ENCODE measurements at places on chromosomes 7 and 10.

- no peak for DNase-seq
Measured at GRCh38 chr10:112741830-112742402, 208.1 kb upstream of the TCF7L2 start.

DNA sequence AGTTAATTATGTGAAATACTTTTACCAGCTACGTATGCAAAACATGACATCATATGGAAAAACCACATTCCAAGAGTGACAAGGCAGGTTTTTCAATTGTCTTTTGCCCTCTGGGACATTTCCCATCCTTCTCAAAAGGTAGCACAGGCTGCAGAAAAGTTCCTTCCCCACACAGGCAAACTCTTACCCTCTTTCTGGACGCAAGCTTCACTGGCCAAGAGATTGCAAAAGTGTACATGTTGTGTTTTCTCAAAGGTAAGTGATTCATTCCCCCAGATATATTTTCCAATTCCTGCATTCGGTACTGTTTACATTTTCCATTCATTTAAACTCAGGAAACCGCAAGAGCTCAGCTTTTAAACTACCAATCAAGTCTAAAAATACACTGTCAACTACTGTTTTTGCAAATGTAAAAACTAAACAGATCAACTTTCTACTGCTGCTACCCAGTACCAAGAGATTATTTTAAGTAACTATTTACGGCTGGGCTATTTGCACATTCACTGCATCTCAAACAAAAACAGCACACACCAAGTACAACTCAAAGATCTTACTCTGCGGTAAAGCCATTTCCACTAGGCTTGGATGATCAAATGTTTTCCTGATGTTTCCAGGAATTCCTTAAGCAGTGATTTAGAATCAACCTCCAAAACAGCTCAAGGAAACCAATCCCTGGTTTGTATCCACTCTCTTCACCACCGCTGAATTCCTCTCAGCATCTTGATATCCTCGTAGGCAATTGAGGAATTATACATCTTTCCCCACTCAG is 233.6 kb upstream of the CCDC6 start:
- DNase-seq: no peak

- no peak for DNase-seq
Measured at GRCh38 chr7:79361214-79361613, 92.3 kb downstream of the MAGI2 start.

DNA sequence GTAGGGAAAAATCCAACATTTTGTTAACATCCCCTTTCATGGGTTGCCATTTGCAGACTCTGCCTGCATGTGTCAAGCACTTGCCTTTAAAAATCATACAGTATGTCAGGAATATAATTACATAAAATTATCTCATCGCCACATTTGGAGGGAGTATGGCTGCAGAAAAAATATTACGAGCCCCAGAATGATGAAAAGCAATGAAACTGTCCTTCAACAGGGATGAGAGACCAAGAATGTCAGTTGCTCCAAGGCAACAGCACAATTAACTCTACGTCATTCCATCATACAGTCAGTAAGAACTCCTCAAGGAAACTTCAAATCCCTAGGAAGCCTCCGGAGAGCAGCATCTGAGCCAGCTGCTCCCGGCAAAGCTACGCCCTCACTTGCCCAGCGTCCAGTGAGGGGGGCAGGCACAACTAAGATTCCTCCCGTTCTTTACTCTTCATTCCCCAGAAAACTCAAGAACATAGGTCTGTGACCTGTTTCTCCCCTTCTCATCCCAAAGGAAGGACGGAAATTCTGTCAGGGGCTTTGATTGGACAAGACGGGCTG is 132.9 kb downstream of the ANLN start:
- no peak for DNase-seq

GRCh38 chr7:106282852-106283251 is 1.9 kb downstream of the NAMPT start:
- DNase-seq: no peak

DNA sequence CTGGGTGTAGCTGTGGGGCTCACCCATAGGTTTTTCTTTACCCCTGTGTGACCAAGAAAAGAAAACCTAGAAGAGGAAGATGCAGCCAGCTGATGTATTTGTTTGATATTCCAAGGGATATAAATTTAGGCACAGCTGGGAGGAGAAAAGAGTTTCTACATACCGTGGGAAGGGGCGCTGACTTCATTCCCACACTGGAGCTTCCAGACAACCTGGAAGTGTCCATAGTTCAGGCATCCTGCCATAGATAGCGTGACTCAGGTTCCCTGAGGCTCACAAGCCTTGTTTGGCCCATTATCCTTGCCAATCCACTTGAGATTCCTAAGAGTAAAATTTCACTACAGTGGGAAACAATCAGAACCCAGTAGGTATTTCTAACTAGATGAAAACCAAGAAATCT is 371.7 kb upstream of the NRP1 start:
- DNase-seq: no peak

- no peak for DNase-seq
Measured at GRCh38 chr10:24589265-24589664, 134.4 kb downstream of the ARHGAP21 start.

Measured in activated CD4-positive, alpha-beta T cell treated with anti-CD3 and anti-CD28 coated beads for 48 hours (primary cell).